Stimulated activated CD4-positive, alpha-beta T cell treated with anti-CD3 and anti-CD28 coated beads, Interleukin-1b, Interleukin-23, amount 100 ng/mL, for 48 hours (primary cell): ENCODE measurements at places on chromosomes 5 and 9.

DNA sequence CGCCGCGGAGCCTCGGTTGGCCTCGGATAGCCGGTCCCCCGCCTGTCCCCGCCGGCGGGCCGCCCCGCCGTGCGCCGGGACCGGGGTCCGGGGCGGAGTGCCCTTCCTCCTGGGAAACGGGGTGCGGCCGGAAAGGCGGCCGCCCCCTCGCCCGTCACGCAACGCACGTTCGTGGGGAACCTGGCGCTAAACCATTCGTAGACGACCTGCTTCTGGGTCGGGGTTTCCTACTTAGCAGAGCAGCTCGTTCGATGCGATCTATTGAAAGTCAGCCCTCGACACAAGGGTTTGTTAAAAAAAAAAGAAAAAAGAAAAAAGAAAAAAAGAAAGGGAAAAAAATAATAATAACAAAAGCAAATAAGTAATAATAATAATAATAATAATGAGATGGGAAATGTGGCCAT lies 112.8 kb downstream of the GCNT1 start:
- DNase-seq: no peak

GRCh38 chr5:89095341-89095740 lies 212.4 kb upstream of the MEF2C start:
- DNase-seq: no peak

DNA sequence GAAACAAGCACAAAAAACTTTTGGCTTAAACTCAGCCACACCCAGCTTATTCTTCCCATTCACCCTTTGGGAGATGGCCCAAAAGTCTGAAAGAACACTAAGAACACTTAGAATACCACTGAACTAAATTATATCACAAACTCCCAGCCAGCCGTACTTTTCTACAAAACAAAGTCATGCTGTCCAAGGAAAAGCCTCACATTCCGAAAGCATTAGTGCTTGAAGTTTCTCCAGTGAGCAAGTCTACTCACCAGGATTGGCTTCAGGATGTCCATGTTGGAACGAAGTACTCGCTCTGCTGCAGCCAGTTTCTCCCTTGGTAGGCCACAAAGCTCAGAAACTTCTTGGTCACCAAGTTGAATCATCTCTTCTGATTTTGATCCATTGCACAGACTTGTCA lies 69.7 kb downstream of the ABCA1 start:
- no peak for DNase-seq

GRCh38 chr9:7960320-7961050 lies 160.9 kb upstream of the DMAC1 start:
- no peak for DNase-seq

DNA sequence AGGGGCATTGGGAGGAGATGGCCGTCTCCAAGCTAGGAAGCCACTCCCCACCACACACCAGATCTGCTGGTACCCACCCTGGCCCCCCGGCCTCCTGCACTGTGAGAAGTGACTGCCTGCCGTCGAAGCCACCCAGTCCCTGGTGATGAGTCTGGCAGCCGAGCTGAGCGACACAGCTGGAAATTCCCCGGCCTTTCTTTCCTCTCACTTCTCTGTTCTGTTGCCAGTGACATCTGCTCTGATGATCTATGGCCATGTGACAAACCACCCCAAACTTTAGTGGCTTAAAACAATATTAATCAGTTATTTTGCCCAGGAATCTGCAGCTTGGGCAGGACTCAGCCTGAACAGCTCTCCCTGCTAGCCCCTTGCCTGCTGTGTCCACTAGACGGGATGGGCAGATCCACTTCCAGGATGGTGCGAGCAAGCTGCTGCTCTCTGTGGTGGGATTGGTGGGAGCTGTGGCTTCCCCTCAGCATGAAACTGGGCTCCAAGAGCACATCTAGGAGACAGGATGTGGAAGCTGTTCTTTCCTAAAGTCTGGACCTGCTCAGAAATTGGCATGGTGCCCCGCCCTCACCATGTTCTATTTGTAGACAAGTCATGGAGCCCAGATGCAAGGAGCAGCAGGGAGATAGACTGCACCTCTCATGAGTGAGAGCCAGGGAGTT lies 211.2 kb downstream of the GADD45G start:
- DNase-seq: no peak

GRCh38 chr5:66224274-66224673 lies 80.2 kb downstream of the SREK1 start:
- DNase-seq: no peak

- no peak for DNase-seq
These were observed 107.6 kb downstream of the C9orf50 start for GRCh38 chr9:129513282-129513681.

DNA sequence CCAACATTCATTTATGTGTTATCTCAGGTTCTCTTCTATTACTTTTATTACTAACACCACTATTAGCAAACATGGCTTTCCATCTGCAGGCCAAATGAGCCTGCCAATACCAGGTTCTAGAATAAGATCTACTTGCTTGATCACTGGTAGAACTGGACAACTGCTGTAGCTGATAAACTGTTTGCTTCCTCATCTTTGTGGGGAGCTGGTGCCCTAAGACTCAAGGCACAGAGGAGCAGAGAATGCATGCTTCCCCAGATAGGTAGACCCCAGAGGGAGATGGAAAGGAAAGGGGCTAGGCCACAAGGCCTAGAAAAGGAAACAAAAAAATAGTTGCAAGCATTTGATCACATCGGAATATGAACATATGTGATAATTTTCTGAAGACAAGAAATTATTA lies 30.7 kb upstream of the AUH start:
- DNase-seq: no peak

DNA sequence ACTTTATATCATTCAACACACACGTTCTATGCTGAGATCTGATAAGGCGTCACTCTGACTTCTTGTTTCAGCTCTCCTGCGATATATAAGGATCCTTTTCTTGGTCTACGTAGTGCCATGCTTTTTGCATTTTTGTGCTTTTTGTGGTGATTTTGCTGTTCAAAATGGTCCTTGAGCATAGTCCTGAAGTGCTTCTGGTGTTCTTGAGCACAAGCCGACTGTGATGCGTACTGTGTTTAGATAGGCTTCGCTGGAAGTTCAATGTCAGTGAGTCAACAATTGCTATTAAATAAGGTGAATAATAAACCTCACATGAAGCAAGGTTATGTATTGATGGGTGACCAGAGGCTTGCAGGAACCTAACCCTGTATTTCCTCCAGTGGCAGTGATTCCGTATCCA lies 46.8 kb downstream of the ACO1 start:
- no peak for DNase-seq
